ENCODE measurements at places on chromosomes 5 and 9. TPM values are rescaled to one million over a fixed set of nuclear protein-coding genes. Genes with fewer than 3 reads are reported as not detected.

The GPRIN1 gene
- 2.2 TPM for polyA plus RNA-seq

- no peak for DNase-seq
Measured at GRCh38 chr9:93952784-93953495, 2.2 kb downstream of the BARX1 start.

The TMEM174 gene
- polyA plus RNA-seq: 20.1 TPM

- no peak for DNase-seq
Measured at GRCh38 chr9:135363596-135363995, 116.0 kb upstream of the PPP1R26 start.

DNA sequence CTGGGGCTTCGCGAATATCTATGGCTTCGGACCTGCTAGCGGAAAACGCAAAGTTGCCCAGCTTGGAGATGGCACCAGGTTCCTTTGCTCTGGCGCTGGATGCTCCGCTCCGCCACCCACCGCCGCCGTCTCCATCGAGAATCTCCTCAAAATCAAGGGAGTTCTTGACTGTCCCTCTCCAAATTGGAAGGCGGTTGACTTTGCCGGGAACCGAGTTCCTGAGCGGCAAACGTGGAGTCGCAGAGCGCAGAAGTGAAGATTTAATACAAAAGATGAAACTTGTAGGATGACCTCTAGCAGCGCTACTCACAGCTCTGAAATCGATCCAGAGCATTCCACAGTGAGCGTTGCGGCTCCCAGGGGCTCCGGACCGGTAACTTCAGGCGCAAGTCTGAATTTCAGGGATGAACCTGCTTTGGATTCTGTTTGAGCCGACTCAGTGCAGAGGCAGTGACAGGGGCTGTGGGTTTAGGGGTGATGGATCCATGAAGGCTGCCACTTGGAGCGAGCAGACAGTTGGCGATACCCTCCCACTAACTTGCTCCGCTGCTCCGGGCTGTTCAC is 1641.5 kb upstream of the C9orf72 start:
- no peak for DNase-seq

The FCHO2 gene
- polyA plus RNA-seq: 32.7 TPM

DNA sequence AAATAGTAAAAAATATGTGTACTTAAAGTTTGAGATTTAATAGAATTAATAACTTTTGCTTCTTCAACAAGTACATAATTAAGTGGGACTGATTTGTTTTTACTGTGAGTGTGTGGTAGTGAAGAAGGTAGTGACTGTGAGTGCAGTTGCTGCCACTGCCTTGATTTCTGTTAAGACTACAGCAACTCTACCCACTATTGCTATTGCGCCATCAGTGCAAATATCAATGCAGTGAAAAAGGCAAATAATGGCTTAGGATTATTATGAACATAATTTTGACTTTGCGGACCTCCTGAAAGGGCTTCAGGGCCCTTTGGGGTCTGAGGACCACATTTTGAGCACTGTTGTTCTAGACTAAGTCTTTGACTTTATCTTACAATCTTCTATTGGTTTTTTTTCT is 112.0 kb upstream of the PITX1 start:
- no peak for DNase-seq

DNA sequence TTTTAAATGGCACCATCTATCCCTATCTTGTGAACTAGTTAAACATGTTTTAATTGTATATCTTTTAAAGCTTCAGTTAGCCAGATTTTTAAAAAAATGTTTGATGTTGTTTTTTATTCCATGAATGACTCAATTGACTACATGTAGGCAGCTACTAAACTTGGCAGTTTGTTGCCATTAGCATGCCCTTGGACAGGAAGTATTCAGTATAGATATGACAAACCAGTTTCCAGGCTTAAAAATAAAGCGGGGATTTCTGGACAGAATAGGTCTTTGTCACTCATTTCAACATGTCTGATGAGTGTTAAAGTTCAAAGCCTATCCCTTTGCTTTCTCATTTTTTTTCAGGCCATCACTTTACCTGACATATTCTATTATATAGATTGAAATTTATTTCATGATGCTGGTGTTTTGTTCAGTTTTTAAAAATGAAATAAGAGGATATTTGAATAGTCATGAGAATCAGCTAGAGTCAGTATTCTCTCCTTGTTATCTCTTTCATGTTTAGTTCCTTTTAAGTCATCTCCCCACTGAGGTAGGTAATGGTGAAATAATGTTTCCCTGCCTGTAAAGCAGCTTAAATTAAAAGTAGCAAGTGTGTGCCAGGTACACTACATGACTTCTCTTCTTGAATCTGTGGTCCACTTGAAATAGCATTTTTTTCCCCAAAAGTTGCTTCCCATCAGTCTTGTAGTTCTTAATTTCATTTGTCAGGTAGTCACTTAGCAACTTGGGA is 11.9 kb downstream of the TNFAIP8 start:
- no peak for DNase-seq

DNA sequence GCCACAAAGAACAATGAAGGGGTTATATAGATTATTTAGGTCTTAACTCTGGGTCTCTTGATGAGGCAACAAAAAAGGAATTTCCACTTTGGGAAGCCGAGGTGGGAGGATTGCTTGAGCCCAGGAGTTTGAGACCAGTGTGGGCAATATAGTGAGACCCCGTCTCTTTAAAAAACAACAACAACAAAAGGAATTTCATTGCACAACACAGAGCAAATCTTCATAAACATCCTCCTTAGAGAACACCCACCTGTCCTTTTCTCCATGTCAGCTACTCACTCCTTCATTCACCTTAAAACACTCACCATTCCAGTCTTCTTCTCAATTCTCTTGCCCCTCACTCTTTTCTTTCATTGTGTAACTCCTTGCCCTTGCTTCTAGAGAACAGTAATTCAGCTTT is 39.8 kb upstream of the CEMIP2 start:
- no peak for DNase-seq

DNA sequence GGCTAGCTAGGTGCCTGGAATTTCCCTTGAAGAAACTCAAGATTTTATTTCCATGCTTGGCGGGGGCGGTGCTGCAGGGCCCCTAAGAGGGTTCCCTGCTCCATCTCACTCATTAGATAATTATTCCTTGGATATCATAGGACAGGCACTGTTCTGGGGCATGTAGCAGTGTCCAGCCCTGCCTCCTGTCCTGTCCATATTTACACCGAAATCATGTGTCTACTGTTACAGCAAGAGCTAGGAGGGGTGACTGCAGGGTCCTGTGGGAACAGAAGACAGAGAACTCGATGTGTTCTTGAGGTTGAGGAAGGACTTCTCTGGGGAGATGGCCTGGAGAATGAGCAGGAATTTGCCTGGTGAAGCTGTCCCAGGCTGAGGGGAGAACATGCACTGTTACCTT is 96.6 kb downstream of the CYFIP2 start:
- DNase-seq: no peak

GRCh38 chr5:133408322-133408721 is 204.0 kb downstream of the FSTL4 start:
- DNase-seq: no peak

The OBP2B gene
- polyA plus RNA-seq: not detected

DNA sequence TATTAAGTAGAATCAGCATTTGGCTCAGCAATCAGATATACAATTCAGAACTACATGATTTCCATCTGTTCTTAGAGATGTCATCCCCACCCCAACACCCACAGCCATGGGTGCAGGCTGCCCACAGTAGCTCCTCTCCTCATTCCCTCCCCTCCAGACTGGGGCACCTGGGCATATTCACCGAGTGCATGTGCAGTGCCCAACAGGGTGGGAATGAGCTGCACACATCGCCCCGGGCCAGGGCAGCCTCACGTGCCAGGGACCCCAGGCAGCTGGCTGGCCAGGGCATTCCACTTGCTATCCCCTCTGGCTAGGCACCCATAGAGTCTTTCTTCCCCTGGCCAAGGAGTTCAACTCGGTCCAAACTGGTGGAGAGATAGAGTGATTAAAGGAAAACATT is 461.9 kb upstream of the NUDT12 start:
- DNase-seq: no peak

The DND1 gene
- polyA plus RNA-seq: 0.35 TPM

The RASGEF1C gene
- 0.27 TPM for polyA plus RNA-seq

DNA sequence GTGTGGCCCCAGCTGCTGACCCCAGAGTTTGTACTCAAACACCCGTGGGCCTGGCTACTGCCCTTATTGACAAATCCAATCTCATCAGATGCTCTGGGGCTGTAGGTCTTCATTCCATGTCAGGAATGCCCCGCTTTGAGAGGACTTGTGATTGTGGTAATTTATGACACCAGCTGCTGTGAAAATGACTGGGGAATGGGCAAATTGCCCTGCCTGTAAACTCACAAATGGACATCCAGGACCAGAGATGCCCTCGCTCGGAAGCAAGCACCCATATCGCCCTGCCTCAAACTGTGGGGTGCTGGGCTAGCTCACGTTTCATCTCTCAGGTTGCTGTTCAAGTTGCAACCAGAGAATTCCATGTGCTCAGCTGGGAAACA is 225.9 kb upstream of the MAP3K1 start:
- no peak for DNase-seq

DNA sequence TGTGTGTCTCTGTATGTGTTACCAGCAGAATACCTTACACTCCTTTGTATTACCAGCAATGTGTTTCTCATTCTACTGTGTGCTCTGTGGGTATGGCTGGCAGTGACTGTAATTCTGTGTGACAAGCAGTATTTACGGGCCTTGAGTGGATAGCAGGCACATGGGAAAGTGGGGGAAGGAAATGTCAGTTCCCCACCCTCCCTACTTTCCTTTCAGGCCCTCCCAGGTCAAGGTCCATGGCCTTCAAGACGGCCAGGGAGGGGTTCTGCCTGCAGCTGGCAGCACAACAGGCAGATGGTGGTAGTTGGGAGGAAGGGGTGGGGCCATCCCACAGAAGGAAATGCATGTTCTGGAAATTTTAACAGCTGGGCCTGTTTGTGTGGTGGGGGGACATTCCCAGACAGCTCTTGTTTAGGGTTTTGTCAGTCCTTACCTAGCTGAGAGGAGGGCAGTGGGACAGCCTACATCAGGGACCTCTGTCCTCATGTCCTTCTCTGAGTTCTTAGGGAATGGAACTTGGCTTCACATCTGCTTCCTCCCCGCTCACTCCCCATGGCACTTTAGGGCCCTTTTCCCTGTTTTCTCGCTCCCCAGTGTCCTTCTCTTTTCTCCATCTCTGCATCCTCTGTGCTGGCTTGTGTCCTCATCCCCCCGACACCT is 14.6 kb upstream of the TNIP1 start:
- DNase-seq: no peak

The PCDHB16 gene
- 8.1 TPM for polyA plus RNA-seq

DNA sequence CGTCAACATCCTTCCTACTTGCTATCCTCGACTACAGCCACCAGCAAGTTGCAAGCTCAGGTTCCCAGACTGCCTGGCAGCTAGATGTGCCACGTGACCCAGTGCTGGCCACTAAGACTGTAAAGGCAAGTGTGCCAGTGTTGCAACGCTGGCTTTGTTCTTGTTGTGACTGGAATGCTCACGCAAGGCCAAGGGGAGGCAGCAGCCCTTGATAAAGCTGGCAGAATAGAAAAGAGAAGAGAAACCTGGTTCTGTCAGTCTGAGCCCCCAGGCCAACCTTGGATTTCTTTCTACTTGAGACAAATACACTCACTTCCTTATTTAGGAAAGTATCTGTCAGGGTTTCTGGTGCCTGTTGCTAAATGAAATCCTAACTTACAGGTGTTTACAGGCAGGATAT is 113.0 kb downstream of the KLHL3 start:
- no peak for DNase-seq

The BHMT gene
- 348 TPM for polyA plus RNA-seq

DNA sequence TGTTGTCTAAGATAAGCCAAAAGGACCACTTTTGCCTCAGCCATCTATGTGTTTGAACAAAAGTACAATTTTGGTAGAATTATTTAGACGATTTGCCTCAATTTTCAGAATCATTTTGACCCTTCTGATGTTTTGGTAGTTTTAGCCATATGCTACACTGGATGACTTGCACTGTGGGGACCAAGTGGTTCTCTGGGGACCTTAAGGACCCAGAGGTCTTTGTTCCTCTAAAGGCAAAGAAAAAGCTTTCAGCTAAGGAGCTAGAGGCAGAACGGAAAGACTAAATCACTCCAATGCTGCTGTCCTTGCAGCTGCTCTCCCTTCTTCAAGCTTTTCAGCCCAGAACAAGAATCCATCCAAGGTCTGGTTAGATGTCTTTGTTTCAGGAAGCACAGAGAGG is 51.0 kb upstream of the APC start:
- no peak for DNase-seq

DNA sequence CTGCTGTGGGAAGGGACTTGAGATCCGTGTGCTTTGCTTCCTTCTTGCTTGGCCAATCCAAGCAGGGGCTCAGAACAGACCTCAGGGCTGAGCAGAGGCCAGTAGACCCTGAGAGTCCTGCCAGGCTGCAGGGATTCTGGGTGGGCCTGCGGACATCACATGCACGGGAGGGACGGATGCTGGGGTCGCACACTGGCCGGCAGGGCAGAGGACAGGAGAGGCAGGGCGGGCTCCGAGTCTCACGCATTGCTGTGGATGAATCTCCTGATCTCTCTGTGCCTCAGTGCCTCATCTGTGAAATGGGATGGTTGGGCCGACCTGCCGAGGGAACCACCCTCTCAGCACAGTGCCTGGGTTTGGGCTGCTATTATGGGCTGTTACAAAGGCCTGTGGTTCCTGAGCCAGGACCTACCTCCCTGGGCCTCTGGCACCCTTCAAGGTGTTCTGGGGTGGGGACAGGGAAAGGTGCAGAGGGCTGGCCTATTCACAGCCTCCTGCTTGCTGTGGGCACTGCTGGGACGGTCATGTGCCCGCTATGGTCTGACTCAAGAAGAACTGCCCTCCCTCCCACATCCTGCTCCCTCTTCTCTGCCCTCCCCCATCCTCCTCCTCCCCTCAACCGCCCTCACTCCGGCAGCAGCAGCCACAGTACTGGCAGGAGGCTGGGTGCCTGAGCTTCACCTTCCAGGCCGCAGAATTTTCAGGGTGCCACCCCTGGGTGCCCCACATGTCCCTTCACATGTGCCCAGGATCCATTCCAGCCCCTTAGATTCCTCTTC is 43.3 kb downstream of the NCS1 start:
- no peak for DNase-seq

The PRLR gene
- 53.4 TPM for polyA plus RNA-seq

- DNase-seq: no peak
Measured at GRCh38 chr5:6732634-6733410, 19.6 kb downstream of the TENT4A start.

Measured in left kidney (tissue), 8 donors.